ENCODE measurements at places on chromosomes 7 and 10. TPM values are rescaled to one million over a fixed set of nuclear protein-coding genes. Genes with fewer than 3 reads are reported as not detected.
A peak's percentile ranks its signal among the peaks of the same experiment; 100 is the strongest.

TAS2R4 gene
- 1.0 TPM for total RNA-seq

DNA sequence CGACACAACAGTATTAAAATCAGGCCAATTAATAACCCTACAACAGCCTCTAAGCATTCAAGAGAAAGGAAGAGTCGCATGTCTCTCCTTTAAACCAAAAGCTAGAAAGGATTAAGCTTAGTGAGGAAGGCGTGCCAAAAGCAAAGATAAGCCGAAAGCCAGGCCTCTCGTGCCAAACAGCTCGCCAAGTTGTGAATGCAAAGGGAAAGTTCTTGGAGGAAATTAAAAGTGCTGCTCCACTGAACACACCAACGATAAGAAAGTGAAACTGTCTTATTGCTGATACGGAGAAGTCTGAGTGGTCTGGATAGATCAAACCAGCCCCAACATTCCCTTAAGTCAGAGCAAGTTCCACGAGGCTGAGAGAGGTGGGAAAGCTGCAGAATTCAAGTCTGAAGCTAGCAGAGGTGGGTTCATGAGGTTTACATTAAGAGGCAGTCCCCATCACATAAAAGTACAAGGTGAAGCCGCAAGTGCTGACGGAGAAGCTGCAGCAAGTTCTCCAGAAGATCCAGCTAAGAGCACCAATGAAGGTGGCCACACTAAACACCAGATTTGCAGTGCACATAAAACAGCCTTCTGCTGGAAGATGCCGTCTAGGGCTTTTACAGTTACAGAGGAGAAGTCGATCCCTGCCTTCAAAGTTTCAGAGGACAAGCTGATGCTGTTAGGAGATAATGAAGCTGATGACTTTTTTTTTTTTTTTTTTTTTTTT is 194.8 kb downstream of the MAD1L1 start:
- H3K36me3 ChIP-seq = peaks cover 11% of the 10 kb centered on the region
- H3K4me1 ChIP-seq = peaks cover 44% of the 10 kb centered on the region
- peak overlapping the region; percentile 86 for H3K4me3 ChIP-seq
- peak overlapping the region; percentile 73 for H3K27ac ChIP-seq
- peaks cover 3% of the 10 kb centered on the region for H3K27me3 ChIP-seq
- DNase-seq = peak; percentile 79

GRCh38 chr7:102836191-102836919 is 76.4 kb upstream of the LRRC17 start:
- no peaks in the 10 kb centered on the region for H3K36me3 ChIP-seq
- H3K4me3 ChIP-seq = no peak overlapping the region
- H3K27me3 ChIP-seq = peaks cover 6% of the 10 kb centered on the region

DNA sequence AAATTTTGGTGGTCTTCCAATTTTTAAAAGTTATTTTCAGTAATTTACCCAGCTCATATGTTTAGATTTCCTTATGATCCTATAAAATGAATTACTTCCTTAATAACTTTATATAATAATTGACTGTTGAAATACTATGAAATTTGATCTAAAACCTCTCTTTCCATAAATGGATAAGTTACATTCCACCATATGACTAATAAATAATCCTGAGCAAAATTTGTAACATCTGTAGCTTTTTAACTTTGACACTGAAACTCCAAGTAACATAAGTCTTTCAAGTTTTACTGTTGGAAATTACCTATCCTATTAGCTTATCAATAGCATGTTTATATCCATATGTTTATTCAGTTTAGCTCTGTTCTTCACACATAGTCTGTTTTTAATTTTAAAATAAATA is 85.3 kb downstream of the HECTD2 start:
- H3K4me1 ChIP-seq = no peaks in the 10 kb centered on the region
- DNase-seq = no peak
- H3K27ac ChIP-seq = no peak overlapping the region
- peaks cover 2% of the 10 kb centered on the region for H3K27me3 ChIP-seq
- no peak overlapping the region for H3K4me3 ChIP-seq

DNA sequence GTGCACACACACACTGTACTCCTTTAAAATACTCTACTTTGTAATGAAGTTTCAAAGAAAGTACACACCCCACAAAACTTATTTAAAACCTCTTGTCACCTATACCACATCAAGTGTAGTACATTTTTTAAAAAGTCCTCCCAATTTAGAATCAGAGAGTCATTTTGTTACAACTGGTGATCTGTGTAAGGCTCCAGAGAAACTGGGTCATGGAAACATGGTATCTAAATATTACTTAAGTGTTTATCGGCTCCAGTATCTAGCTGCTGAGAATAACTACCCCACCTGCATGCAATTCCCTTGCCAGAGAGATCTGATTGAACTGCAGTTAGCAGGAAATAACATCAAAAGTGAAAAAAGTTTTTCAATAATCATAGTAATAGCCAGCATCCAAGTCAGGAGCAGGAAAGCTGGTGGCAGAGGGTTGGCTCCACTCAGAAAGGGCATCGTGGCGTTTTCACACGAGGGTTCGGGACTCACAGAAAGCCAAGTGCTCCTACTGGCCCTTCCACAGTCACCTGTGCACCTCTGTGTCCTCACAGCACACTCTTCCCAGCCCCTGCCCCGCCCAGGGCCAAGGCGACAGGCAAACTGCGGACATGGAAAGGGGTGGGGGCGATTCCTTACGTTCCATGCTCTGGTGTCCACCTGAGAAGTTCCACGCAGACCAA is 6.5 kb downstream of the RGS10 start:
- H3K27me3 ChIP-seq = no peaks in the 10 kb centered on the region
- no peak for DNase-seq
- peak overlapping the region; percentile 27 for H3K4me3 ChIP-seq
- peak overlapping the region; percentile 66 for H3K27ac ChIP-seq
- H3K36me3 ChIP-seq = peaks cover 39% of the 10 kb centered on the region

Measured in activated CD4-positive, alpha-beta T cell treated with anti-CD3 and anti-CD28 coated beads, Interleukin-2, amount 10 ng/mL, durations not matched to agents 24 days and 14 days (primary cell).